ENCODE measurements at places on chromosomes 3 and 15. TPM values are rescaled to one million over a fixed set of nuclear protein-coding genes. Genes with fewer than 3 reads are reported as not detected.

GRCh38 chr3:144177649-144178048 lies 206.0 kb downstream of the DIPK2A start:
- no peak for DNase-seq

- no peak for DNase-seq
These were observed 30.2 kb downstream of the ZNF710 start for GRCh38 chr15:90031231-90031791.

DNA sequence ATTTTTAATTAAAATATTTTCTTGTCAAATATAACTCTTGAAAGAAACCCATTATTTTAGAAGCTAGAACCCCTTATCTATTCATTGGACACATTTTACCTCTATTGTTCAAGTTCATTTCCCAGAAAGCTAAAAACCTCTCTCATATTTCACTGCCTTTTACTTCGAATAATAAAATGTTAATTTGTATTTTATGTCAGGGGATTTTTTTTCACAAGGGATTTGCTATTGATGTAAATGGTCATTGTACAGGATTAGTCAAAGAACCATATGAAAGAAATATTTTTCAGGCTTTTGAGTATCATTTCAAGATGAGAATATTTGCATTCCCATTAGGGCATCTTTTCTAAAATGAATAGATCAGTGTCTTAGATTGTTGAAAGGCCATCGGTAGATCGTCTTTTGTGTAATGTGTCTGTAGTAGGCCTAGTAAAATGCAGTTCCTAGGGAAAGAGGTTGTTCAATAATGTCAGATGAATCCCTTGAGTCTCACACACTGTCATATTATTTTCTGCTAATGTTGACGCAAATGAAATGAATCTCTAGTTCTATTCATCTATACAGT lies 114.5 kb downstream of the ROBO1 start:
- DNase-seq = no peak

- DNase-seq = no peak
These were observed 212.2 kb upstream of the TP63 start for GRCh38 chr3:189419038-189419437.

- no peak for DNase-seq
These were observed 154.9 kb upstream of the WNT5A start for GRCh38 chr3:55641964-55642363.

Gene GRAMD2A
- 0.19 TPM for total RNA-seq

All from omental fat pad (tissue), 4 donors.